ENCODE measurements at places on chromosomes 5 and 9.

DNA sequence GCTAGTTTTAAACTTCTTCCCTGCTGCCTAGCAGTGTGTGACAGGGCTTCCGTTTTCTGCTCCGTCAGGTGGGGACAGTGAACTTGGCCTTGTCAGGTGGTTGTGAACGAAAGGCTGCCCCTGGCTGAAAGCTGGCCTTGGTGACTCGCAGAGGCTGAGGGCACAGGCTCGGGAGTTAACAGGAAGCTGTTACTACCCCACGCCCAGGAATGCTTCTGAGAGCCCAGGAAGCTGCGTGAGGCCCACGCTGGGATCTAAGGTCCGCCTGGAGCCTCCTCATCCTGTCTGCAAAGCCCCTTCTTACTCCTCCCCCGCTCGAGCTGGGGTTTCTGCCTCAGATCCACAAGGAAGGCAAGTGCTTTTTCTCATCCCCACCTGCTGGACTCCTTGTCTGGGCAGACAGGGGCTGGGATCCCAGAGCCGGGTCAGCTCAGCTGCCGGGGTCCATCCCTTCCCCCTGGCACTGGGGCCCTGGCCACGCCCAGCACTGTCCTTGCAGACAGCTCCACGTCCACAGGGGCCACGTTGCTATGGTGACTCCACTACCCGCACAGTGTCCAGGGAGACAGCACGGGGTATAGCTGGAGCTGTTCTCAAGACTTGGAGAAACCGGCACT is 124.7 kb upstream of the TBC1D2 start:
- DNase-seq: peak; percentile 36

DNA sequence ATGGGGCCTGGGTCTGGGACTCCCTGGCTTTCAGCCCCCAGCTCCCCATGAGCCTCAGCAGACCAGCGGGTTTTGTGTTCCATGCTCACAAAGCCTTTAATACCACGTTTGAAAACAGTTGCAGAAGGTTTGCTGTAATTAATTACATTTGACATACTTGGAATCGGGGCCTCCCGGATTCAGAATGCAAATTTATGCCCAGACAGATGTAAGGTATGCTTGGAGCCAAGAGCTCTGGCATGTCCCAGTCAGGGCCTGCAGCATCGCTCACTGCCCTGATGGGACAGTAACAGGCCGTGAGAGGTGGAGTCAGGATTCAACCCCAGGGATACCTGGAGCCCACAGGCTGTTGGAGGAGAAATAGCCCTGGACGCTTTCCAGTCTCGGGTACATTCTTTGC is 12.2 kb downstream of the ZNF618 start:
- no peak for DNase-seq

DNA sequence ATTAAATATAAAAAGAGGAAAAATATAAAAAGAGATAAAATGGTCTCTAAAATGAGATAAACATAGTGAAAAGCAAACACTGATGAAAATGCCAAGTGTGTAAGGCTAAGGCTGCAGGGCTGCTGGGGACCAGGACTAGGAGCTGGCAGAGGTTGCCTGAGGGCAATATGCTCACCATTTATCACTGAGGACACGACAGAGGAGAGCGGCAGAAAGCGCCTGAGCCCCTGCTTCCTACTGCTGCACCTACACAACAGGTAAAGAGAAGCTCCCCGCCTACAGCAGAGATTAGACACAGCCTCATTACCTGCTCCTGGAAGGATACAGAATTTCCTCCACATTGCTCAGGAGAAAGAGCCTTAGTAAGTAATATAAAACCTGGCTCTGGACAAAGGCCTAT is 70.7 kb upstream of the PPP1R2B start:
- no peak for DNase-seq

DNA sequence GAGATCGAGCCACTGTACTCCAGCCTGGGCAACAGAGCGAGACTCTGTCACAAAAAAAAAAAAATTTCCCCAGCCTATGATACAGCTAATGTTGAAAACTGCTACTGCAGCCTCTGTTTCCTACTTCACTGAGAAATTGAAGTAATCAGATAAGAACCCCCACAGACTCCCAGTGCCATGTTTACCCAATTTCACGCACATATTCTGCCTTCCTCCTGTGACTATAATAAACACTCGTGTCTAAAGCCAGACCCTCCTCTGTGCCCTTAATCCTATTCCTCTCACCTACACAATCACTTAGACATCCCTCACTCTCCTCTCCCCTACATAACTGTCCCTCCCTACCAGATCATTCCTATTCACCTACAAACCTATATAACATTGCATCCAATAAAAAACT is 6.4 kb downstream of the ARAP3 start:
- DNase-seq: no peak

- no peak for DNase-seq
Observed at GRCh38 chr9:133394687-133395271, 18.6 kb downstream of the STKLD1 start.
